Dermis microvascular lymphatic vessel endothelial cell (primary cell): ENCODE measurements at places on chromosomes 1 and 21. TPM values are rescaled to one million over a fixed set of nuclear protein-coding genes. Genes with fewer than 3 reads are reported as not detected.

Gene AKR7A3
- 0.13 and 0.25 TPM in 2 replicates for total RNA-seq

Gene NBPF10
- total RNA-seq = 0.51 and 0.89 TPM in 2 replicates

Gene CD52
- total RNA-seq = not detected in 2 replicates

Gene HES3
- not detected in 2 replicates for total RNA-seq

Gene COL11A1
- under 0.01 TPM in 1 of 2 replicates, not detected in the other for total RNA-seq

Gene TEDDM1
- total RNA-seq = not detected in 2 replicates

Gene GJC2
- total RNA-seq = 8.0 and 17.1 TPM in 2 replicates

Gene CFAP57
- total RNA-seq = 0.25 and 0.26 TPM in 2 replicates

Gene PADI2
- total RNA-seq = under 0.01 TPM in 2 replicates

Gene STX12
- total RNA-seq = 56.4 and 74.0 TPM in 2 replicates

Gene KDF1
- total RNA-seq = not detected in 2 replicates

Gene TNFSF4
- 2.0 and 3.6 TPM in 2 replicates for total RNA-seq

Gene DCST1
- total RNA-seq = not detected in 2 replicates

Gene GLRX2
- 2.3 and 8.6 TPM in 2 replicates for total RNA-seq

Gene SPRR4
- total RNA-seq = not detected in 2 replicates

Gene PRELP
- total RNA-seq = not detected in 2 replicates

Gene SPRR2E
- total RNA-seq = not detected in 2 replicates

Gene RABIF
- total RNA-seq = 8.5 and 10.5 TPM in 2 replicates

Gene CLDN17
- total RNA-seq = not detected in 2 replicates

Gene REG4
- not detected in 2 replicates for total RNA-seq
